ENCODE measurements at places on chromosomes 3 and 15. TPM values are rescaled to one million over a fixed set of nuclear protein-coding genes. Genes with fewer than 3 reads are reported as not detected.

DNA sequence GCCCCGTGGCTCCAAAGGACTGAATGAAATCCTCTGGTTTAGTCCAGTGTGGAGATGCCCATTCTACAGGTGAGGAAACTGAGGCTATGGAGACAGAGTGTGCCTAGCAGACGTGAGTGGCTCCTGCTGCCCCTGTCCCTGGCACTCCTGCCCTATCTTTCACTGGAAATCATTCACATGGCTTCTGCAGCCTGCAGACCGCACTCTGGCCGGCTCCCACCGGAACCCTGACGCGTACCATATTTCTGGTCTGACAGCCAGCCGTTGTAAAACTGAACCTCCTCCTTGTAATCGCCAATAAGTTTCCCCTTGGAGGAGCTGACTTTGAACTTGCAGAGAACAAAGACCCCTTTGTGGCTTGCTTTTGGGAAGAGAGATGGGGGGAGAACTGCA lies 136.5 kb downstream of the CHSY1 start:
- DNase-seq, result no peak

GRCh38 chr15:84947947-84948830 lies 33.5 kb upstream of the PDE8A start:
- peak; percentile 77 for DNase-seq

DNA sequence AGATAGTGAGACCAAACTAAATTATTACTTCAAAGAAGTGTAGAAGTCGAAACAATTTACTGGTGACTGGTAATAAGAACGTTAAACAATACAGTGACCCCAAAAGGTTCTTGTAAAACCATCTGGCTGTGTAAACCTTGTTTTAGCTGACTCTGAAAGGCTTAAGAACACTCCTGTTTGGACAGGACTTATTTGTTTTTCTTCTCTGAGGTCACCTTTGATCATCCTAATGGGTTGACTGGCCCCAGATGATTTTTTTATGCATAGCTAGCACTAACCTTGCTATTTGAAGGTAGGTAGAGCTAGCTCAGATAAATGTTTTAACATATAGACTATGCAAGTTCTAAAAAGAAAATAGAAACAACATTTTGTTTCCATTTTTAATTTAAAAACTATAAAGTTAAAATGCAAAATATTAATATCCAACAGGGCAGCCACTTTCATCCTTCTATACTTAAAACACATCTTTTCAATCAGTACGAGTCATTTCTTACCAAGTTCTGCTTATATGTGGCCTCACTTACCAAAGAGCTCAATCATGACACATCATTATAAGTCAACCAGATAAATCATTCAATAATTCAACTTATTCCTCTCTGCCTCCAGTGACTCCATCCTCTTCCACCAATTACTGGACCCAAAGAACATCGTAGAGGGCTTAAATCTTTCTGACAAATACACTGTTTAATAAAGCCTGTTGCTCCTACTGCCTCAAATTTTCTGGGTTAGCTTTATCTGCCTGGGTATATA lies 158.8 kb downstream of the SSR3 start:
- no peak for DNase-seq

- no peak for DNase-seq
These were observed 147.7 kb upstream of the BHLHE40 start for GRCh38 chr3:4831580-4831950.

Gene GOLGA8O
- not detected for total RNA-seq

Gene CKMT1A
- 1.9 TPM for total RNA-seq

Gene STAB1
- 62.6 TPM for total RNA-seq

Gene PAK6
- 32.5 TPM for total RNA-seq

Gene CLDN18
- 0.12 TPM for total RNA-seq

GRCh38 chr3:177194299-177194698 lies 3.0 kb downstream of the TBL1XR1 start:
- no peak for DNase-seq

- no peak for DNase-seq
These were observed 338.8 kb upstream of the DNAJC19 start for GRCh38 chr3:181328346-181328745.

DNA sequence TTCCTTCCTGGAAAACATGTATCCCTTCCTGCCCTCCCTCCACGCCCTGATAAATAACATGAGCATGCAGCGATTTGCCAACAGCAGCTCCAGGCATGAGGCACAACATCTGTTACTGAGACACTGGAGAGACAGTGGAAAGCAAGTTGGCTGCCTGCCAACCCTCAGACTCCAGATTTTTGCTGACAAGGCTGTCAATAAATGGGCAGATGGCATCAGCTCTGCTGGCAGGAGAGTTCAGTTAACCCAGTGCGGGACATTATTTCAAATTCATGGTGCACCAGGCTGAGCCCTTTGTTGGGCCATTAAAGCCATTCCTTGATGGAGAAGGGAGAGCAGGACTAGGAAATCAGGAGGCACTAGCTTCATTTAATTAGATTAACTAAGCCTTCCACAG lies 293.3 kb downstream of the MEX3B start:
- DNase-seq, result peak; percentile 68

GRCh38 chr3:31934018-31934417 lies 47.0 kb downstream of the OSBPL10 start:
- DNase-seq, result no peak

Gene EPM2AIP1
- total RNA-seq, result 10.3 TPM

Gene VGLL3
- 13.0 TPM for total RNA-seq

DNA sequence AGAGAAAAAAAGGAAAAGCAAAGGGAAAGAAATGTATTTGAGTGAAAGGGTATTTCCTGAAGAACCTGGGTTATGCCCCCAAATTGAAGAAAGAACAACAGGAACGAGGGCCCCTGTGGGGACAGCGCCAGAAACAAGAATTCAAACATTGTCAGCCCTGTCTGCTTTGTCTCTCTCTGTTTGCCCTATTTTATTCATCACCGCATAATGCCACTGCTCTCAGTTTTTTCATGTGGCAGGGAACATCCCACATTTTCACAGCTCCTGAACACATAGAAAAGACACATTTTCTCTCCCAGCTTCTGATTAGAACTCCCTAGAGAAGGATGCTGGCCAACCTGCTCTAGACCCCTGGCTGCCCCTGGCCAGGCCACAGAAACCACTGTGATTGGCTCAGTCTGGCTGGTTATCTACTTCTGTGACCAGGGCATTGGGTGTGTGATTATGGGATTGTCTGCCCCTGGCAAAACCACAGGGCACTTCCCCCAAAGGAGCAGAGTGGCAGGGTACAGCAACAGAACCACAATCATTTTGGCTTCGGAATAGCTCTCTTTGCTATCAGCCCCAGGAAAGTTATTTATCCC lies 31.3 kb upstream of the CCDC54 start:
- no peak for DNase-seq

- DNase-seq, result no peak
These were observed at the start of gene ISLR for GRCh38 chr15:74173380-74174218. TSS of gene ISLR (plus strand) at chr15:74173710. CDS start at chr15:74174859, 1,149 bp downstream.

DNA sequence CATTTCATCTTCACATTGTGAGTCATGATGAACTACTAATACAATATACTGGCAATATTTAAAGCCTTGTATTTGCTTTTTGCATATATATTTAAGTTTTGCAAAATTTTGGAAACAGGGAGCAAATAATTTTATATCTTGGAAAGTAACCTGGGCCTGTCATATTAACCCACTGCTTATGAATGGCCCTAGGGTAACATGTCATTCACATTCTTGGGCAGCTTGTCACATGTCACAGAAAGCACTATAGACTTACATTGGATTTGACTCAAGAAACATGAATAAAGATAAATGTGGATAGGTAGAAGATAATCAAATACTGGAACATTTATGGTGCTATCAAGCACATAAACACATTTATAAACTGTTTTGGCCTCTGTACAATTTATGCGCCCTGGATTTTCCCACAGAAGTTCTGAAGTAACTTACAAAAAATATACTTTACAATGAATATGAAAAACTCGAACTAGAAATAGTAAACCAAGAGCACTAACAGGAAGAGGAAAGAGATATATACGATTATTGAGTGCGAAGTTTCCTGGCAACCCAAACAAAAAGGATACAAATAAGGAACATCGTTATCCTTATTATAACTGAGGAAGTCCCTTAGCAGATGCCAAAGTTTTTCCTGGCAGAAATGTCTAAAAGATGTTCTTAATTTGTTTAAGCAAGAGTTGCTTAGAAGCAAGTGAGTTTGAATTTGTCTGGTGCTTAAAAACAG lies 257.2 kb downstream of the RBMS3 start:
- DNase-seq, result no peak

DNA sequence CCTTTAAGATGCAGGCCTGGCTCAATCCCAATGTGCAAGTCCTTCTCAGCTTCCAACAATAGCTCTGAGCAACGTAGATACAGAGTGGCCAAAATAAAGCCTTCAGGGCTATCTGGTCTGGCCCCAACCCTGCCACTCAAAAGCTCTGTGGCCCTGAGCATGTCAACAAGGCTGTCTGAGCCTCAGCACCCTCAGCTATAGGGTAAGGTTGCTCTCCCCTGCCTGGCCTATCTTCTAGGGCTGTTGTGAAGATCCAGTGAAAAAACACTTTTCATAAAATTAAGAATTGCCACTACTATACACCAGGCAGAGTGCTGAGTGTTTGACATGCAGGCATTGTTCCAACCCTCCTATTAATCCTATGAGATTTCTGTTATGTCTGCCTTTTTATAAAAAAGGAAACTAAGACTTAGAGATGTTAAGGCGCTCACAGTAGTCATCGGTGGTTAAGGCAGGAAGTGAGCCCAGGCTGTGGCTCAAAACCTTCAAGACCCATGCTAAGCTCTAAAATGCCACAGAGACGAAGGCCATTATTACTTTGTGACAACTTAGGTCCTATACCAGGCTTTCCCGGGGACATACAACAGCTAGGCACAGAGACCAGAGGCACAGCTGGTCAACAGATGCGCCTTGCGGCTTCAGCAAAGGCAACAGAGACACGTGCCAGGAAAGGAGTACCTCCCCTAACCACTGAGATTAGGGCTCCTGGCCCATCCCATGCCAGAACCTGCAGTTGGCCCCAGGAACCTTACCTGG lies 5.1 kb downstream of the POLG start:
- no peak for DNase-seq

- no peak for DNase-seq
These were observed 231.6 kb downstream of the CACNA2D3 start for GRCh38 chr3:54353946-54354345.

- DNase-seq, result no peak
These were observed 190.3 kb upstream of the PFN2 start for GRCh38 chr3:150161011-150161410.

GRCh38 chr3:169894110-169894509 lies 17.3 kb upstream of the SAMD7 start:
- DNase-seq, result no peak

Gene GP5
- total RNA-seq, result not detected

DNA sequence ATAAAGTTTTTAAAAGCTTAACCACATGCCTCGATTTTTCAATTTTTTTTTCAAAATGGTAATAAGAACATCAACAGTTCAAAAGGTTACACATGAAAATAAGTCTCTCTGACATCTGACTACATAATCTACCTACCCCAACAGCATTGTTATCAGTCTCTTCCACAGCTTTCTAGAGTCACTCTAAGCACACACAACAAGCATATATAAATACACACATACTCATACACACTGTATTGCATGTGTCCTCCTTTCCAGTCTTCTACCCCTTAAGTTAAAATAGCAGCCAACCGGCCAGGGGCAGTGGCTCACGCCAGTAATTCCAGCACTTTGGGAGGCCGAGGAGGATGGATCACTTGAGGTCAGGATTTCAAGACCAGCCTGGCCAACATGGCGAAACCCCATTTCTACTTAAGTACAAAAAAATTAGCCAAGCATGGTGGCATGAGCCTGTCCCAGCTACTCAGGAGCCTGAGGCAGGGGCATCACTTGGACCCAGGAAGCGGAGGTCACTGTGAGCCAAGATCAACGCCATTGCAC lies 12.2 kb downstream of the TBL1XR1 start:
- no peak for DNase-seq

GRCh38 chr15:40105517-40106202 lies 3.0 kb downstream of the BMF start:
- DNase-seq, result no peak

Gene BUB1B
- 2.1 TPM for total RNA-seq

Gene GRAMD1C
- 1.2 TPM for total RNA-seq

Gene RYR3
- total RNA-seq, result 0.11 TPM

Gene SUCLG2
- 39.0 TPM for total RNA-seq

DNA sequence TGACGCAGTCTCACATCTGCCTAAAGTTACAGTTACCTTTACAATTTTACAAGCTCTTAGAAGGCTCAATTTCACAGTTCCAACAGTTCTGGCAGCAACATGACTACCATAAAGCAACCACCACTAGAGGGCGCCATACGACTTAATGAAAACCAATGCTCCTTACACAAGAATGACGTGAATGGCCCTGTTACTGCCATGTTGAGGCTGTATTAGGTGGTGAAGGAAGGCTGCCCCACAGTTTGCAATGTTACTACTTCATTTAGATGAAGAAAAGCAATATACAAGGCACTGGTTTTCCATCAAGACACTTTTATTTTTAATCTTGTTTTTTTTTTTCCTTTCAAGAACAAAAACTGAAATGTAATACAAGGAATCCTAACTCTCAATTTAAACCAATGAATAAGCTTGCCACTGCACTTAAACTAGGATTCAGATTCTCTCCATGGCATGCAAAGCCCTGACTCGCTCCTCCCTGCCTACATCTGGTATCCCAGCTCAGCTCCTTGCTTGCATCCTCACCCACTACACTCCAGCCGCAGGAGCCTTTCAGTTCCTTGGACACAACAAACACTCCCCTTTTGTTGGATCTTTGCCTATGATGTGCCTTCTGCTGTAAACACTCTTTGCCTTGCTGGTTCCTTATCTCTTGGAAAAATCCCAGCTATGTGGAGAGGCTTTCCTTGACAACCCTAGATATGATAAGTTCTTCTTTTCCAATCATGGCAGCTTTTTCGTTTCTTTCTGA lies 270.7 kb downstream of the GBE1 start:
- peak; percentile 92 for DNase-seq

DNA sequence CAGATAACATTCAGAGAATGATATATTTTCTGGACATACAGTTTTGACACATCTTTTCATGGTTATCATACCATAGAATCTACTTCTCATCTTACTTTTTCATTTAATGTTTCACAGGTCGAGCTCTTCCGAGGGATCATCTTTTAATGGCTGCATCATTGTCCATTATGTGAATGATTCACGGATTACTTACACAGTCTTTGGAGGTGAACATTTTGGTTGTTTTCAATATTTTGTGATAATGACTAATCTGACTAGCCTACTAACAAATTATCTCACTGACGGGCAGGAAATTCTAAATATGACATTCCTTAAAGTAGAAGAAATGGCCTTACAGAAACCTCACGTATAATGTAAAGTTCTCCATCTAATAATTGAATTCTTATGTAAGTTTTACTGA lies 209.1 kb upstream of the STRIT1 start:
- DNase-seq, result no peak

DNA sequence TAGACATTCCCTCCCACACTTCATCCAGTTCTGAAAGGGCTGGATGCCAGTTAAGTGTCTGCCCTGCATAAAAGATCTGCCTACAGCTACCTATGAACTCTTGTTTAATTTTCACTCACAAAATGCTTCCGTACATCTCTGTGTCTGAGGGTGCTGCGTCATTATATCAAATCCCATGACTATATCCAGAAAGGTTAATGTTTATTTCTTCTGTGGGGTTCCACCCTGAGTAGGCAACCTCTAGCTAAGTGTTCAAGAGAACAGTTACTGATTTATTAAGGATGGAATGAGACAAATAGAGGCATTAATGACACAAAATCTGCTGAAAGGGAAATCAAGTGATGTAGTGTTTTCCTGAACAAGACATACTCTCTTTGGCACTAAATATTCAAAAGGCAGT lies 220.2 kb downstream of the MTHFS start:
- DNase-seq, result no peak

- no peak for DNase-seq
These were observed 10.1 kb downstream of the BCL2L10 start for GRCh38 chr15:52102463-52102862.

Gene CACNA1D
- total RNA-seq, result 2.7 TPM

GRCh38 chr3:179949412-179949811 lies 87.3 kb downstream of the PEX5L start:
- no peak for DNase-seq

Measured in right atrium auricular region (tissue), 2 donors.